ENCODE measurements at places on chromosomes 5 and 9. TPM values are rescaled to one million over a fixed set of nuclear protein-coding genes. Genes with fewer than 3 reads are reported as not detected.

Gene PFN3
- total RNA-seq, result not detected

Gene BRD8
- total RNA-seq, result 13.3 TPM

Gene AMBP
- total RNA-seq, result not detected

Gene PCSK5
- 14.3 TPM for total RNA-seq

Gene RNF208
- 0.31 TPM for total RNA-seq

Gene ORM2
- total RNA-seq, result not detected

Gene ZDHHC11B
- 0.73 TPM for total RNA-seq

Gene PIP5KL1
- total RNA-seq, result 0.42 TPM

Gene TAS2R1
- not detected for total RNA-seq

Gene FAM219A
- 2.0 TPM for total RNA-seq

Gene PAX5
- total RNA-seq, result 12.6 TPM

Gene ZNF454
- not detected for total RNA-seq

Gene IFNA21
- not detected for total RNA-seq

Gene PCDHGA8
- total RNA-seq, result 0.10 TPM

Gene COL23A1
- 0.10 TPM for total RNA-seq

Gene PRDM9
- not detected for total RNA-seq

Gene IQGAP2
- total RNA-seq, result 75.0 TPM

Gene PAPPA
- total RNA-seq, result under 0.01 TPM

Gene WDR38
- total RNA-seq, result not detected

Gene FOXD4L5
- total RNA-seq, result under 0.01 TPM

Gene FIBCD1
- total RNA-seq, result not detected

Gene HTR1A
- total RNA-seq, result not detected

Gene RAD50
- total RNA-seq, result 17.0 TPM

Gene CDH10
- 0.10 TPM for total RNA-seq

Gene FOXE1
- total RNA-seq, result not detected
